NCI-H1694 (cell line): ENCODE measurements at places on chromosomes 16 and 17.

GRCh38 chr17:29617125-29617480, 5.6 kb downstream of the CORO6 start:
- DNase-seq = peak; percentile 94

DNA sequence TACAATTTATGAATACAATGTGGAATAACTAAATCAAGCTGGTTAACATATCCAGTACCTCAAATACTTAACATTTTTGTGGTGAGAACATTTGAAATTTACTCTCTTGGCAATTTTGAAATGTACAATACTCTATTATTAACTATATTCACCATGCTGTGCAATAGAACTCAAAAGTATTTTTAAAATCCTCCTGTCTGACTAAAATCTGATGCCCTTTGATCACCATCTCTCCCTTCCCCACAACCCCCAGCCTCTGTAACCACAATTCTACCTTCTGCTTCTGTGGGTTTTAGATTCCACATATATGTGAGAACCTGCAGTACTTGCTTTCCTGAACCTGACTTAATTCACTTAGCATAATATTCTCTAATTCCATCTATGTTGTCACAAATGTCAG, 71.6 kb upstream of the ALOX12 start:
- no peak for DNase-seq

GRCh38 chr17:32876417-32877163, at the start of gene MYO1D:
Gene MYO1D, minus strand, starts transcription at chr17:32877124. Its CDS starts 252 bp downstream, at chr17:32876872.
- DNase-seq = no peak

DNA sequence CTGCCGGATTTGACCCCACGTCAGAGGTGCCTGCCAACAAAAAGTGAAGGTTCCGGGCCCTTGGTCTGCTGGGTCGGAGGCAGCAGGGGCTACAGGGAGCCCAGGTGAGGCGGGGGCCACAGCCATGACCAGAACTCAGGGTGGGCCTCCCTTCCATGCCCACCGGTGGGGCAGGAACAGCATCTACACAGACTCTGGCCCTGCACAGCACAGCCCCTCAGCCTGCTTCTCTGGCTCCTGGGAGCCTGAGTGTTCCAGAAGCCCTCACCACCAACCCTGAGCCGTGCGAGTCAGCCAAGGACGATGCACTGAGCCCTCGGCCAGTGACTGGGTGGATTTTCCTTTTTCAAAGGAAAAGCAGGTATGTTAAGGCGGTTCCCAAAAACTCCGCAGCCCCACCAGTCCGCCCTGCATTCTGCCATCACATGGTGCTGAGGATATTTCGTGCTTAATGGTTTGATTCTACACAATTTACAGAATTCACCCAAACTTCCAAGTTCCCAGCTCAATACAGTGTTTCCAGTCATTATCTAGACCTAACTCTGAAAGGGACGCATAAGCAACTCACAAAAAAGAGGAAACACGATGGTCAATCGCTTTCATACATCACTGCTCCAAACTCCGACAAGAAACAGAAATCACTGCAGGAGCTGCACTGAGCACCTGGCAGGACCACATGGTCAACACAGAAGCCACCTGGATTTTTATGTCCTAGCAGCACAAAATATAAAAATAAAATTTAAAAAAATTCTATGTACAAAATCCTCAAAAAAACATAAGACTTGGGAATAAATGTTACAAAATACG, 19.4 kb upstream of the C16orf95 start:
- DNase-seq = no peak

DNA sequence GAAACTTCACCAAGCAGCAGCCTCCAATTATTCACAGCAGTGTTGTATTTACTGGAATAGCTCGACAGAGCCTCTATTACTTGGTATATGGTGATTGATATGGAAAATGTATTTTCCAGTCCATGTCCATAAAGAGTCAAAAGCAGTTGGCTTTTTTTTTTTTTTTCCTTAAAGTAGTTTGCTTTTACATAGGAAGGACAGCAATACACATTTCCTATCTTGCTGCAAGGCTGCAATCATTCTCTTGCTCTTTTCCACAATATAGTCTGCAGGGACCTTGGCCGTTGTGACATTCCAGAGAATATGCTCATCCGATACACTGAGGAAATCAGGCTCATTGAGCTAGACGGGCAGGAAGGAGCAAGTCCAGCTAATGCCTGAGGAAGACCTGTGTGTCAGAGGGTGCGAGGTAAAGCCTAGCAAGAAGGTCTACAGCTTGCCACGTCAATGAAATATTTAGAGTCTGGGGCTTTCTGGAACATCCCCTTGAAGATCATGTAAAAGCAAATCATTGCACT, 131.1 kb downstream of the ENGASE start:
- no peak for DNase-seq

GRCh38 chr17:19005137-19005773, 691 bp upstream of the FAM83G start:
- no peak for DNase-seq

DNA sequence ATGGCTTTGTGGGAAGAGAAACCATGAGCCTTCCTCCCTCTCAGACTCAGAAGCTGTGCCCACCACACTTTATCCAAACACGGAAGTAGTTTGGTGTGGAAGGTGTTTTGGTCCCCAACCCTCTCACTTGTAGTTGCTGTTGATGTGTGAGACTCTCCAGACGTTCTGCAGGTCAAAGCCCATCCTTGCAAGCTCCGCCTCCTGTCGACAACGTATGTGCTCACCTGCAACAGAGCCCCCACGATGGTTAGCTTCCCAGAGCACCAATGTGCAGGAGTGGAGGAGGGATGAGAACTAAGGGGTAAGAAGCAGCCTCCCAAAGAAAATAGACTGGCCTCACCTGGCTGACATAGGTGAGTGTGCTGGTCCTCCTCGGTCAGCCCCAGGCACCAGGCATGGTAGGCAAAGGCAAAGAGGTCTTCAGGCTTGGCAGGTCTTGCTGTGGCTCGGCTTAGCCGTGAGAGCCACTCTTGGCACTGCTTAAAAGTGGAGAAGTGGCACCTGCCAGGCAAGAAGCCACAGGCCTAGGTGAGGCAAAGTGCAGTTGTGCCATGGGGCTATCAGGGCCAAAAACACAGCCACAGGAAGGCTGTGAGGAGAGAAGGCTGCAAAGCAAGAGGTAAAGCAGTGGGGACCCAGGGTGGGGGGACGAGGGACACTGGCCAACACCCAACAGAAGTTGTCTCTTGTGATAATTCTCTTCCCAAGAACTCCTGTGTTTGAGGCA, 5.9 kb downstream of the MTMR4 start:
- no peak for DNase-seq
